ENCODE measurements at places on chromosomes 7 and 10.

DNA sequence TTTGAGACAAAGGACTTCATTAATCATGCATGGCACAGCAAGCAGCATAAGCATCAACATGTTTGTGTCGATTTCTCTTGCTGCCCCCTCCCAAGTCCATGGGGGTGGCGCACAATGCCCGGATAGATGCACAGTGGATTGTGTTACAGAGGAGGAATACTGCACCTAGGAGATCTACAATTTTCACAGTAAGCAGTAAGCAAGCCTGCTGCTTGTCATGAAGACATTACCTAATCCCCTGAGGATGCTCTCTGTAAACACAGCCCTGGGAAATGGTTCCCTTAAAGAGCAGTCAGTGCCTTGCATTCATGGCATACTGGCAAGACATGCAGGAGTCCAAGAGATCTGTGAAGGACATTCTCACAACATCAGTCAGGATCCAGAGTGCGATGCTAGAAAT is 137.7 kb downstream of the ETV1 start:
- no peak for DNase-seq

GRCh38 chr7:148720472-148720871 is 21.8 kb downstream of the CUL1 start:
- no peak for DNase-seq

- DNase-seq, result no peak
Measured at GRCh38 chr7:76506081-76506440, 4.3 kb upstream of the UPK3B start.

- peak; percentile 22 for DNase-seq
Measured at GRCh38 chr10:71600849-71601248, 118.7 kb downstream of the C10orf105 start.

- no peak for DNase-seq
Measured at GRCh38 chr7:44727158-44727936, 21.3 kb upstream of the ZMIZ2 start.

Measured in activated naive CD8-positive, alpha-beta T cell treated with anti-CD3 and anti-CD28 coated beads for 36 hours (primary cell).